NCI-H510A treated with DMSO at 0.1 percent for 48 hours (cell line): ENCODE measurements at places on chromosomes 5 and 9.

- peak; percentile 16 for DNase-seq
Measured at GRCh38 chr9:97524424-97524823, 23.0 kb downstream of the TMOD1 start.

GRCh38 chr5:57779383-57780223, 297.0 kb upstream of the ACTBL2 start:
- peak; percentile 26 for DNase-seq

- no peak for DNase-seq
Measured at GRCh38 chr5:168790671-168791250, 211.6 kb upstream of the PANK3 start.

DNA sequence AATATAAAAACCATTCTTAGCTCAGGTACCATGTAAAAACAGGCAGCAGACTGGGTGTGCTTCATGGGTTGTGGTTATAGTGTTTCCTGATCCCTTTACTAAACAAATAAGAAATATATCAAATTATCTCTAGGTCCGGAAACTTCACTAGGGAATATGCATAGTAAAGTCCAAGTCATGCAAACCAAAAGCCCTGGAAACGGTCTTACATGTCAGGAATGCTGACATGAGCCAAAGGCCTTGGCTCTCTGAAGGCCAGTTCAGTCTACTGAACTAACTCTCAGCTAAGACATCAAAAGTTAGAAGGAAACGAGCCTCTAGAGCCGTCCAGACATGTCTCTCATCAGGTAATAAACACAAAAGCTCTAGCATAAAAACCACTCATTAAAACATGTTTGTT, 778.9 kb upstream of the ZNF608 start:
- DNase-seq: no peak

DNA sequence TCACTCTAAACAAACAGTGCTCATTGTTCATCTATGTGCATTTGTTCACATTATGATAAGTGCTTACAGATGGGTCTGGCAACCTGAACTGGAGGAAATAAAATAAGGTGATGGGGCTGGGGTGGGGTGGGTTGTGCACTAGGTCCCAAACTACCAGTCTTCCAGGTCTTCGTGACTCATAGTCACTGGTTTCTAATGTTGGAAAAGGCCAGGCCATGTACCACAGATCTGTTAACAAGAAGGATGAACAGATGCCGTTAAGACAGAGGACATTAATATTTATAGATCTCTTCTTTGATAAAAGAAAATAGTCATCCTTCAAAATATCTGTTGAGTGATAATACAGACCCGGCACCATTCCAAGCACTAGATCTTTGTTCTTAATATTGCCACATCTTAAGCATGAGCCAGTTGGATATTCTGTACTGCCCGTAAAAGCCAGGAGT, 71.4 kb upstream of the STARD4 start:
- no peak for DNase-seq

- DNase-seq: no peak
Measured at GRCh38 chr5:87844449-87844848, 424.2 kb downstream of the TMEM161B start.

DNA sequence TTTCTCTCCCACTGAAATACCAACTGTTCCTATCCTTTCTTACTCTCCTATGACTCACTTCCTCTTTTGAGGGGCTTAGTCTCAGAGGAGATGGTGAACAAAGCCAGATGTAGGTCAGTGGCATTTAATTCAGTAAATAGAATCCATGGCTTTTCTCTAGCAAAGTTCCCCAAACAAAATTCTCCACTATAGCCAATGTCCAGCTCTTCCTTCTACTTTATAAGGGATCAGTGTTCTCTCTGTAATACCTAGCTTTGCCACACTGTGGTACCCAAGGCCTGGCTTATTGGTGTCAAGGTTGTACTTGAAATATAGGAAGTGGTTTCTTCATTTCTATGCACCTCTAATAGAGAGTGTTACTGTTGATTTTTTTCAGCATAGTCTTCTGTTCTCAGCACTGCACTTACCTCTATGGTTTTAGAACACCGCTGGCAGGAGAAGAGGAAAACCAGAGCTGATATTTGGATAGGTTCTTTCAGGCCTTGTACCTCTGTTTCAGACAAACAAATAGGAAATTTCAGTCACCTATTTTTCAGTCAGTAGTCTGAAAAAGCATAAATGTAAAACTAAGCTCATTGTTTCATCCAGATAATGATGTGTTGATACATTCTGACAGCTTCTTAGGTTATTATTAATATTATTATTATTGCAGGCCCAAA, 40.6 kb upstream of the ITGA2 start:
- peak; percentile 33 for DNase-seq

GRCh38 chr9:104118916-104119315, 24.8 kb downstream of the SMC2 start:
- DNase-seq: peak; percentile 47

GRCh38 chr9:4852419-4852818, 59.7 kb downstream of the RCL1 start:
- DNase-seq: no peak

DNA sequence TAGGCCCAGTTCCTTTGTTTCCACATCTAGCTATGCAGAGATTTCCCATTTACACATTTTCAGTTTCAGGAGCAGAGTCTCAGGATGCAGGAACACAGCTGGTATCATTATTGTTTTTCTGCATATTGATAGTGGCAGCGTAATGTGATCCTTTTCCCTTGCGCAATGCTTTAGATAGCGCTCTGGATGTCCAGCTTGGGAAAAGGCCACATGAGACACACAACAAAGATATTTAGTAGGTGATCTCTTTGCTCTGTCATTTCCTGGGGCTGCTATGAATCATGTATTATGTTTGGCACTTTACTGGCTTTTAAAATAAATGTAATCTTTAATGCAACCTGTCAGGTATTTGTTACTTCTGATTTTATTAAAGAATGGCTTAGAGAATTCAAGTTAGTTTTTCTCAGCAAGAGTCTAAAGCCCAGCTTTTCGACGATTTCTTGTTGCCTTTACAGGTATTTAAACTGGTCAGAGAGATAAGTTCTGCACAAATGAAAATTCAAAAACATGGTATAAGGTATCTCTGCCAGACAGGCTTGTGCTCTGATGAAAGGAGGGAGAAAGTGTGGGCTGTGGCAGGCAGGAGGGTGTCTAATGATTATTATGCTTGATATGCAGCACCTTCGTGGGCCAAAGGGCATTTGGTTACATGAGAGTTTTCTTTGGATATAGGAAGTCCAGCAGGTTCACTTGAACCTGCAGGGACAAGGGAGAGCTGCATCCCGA, 42.2 kb downstream of the PTTG1 start:
- no peak for DNase-seq

DNA sequence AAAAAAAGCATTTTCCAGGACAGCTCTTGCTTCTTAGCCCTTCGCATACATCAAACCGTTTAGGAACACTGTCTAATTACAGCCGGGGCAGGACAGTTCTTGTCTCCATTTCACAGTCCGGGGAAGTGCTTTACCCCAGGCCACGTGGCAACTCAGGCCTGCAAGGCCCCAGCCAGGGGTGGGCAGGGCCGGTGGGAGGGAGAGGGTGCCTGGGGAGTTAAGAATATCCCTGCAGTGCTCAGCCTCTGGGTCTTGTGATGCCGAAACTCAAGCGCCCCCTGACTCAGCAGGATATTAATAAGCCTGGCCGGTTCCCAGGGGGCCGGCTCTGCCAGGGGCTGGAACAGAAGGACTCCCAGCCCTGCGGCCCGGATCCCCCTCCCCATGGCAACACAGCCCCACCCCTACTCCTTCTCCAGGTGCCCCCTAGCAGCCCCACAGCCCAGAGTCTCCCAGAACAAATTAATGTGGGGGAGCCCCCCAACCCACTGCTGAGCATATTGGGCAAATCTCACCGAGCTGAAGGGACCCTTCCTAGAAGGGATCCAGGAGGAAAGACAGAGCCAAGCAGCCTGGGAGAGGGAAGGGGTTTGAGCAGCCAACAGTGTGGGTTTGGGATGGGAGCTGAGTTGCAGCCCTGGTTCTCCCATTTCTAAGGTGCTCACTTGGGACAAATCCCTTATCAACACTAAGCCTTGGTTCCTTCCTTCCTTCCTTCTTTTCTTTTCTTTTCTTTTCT, 45.3 kb downstream of the PLPP7 start:
- no peak for DNase-seq

DNA sequence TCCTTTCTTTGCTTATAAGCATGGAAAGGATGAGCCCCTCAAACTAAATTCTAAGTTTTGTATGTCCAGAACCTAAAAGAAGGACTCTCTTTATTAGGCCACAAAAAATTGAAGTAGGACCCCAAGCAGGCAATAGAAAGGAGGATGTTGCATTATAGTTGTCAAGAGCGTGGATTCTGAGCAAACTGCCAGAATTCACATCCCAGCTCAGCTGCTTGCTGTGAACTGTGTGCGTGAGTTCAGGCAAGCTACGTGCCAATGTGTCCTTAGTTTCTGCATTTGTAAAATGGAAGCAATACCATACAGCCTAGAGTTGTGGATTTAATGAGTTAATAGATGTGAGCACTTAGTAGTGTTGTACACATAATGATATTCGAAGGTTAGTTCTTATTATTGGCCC, 70.6 kb upstream of the SLC44A1 start:
- DNase-seq: no peak

GRCh38 chr9:117725426-117725887, 21.3 kb downstream of the TLR4 start:
- no peak for DNase-seq

DNA sequence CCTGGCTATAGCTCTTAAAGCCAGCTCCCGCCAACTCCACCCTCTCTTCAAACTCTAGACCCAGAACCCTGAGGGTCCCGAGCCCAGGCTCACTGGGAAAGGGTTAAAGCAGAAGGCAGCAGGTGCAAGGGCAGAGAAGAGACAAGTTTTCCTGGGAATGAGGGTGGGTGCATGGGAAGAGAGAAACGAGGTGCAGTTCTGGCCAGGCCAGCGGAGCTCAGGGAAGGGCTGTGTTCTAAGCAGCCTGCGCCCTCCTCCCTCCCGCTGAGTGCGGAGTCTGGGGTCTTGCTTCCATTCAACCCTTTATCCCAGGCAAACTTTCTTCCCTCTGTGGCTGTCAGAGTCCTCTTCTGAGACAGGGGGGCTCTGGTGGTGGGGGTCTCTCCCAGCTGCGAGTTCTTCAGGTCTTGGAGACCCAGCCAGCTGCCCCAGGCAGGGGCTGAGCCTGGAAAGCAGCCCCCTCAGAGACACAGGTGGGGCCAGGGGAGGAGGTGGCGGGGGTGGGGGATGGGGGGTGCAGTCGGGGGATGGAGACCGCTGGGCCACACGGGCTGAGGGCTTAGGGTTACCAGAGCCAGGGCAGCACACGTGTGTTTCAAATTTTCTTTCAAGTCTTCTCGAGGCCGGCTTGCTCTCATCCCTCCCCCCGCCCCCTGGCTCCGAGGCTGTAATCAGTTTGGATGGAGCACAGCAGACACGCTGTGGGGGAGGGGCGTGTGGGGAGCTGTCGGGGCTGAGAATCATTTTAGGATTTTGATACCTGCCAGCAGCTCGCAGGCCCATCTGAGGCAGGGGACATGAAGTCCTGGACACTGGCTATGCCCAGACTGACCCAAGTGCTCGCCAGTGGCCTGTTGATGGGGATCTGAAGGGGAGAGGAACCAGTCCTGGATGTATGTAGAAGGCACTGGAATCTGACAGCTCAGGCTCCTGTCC, 169.6 kb upstream of the SMIM23 start:
- no peak for DNase-seq

DNA sequence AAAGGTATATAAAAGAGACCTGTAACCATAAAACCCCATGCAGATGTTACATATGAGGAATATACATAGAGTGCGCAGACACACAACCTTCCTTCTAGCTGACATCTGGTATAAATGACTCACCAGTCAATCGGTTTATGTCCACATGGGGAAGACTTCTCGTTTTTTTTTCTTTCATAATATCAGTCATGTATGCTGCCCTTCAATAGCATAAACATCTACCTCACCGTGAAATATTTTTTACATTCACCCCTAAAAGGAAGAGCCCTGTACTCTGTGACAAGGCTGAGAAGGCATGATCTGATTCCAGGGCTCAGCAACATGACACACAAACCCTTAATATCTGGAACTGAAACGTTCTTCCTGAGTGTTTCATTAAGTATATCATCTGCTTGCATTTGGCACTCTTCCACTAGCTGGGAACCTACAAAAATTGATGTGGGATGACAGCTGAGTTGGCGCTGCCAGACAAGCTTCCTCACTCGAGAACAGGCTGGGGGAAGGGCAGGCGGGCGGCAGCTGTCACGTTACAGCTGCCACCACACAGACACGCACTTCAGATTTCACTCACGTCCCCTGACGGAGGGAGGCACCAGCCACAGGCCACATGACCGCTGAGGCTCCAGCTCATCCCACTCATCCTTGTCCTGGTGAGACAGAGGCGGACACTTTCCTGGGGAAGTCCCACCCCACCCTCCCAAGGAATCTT, 74.2 kb downstream of the SHB start:
- peak; percentile 40 for DNase-seq

DNA sequence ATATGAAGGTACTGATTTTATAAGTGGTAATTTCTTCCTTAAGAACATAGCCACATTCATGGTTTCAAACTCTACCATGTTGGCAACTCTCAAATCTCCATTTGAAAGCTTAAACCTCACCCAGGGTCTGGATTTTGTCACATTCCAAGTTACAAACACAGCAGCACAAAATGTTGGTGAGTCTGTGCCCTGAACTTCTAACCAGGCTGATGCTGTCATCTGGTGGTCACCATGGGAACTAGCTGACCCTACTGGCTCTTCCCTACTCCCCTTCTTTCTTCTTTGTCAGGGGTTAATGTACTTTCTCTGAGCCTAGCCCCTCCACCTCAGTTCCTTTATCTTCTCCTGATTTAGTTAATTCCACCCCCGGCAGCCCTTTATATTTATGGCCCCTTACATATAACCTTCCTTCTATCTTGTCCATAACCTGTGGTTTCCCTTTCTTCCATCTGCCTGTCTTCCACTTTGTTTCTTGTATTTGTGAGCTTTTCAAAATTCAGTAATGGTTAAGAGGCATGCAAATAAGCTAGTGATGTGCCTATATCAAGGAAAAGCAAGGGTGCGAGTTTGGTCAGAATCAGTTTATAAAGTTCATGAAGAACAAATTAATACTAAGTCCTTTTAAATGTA, 35.9 kb downstream of the TGFBR1 start:
- no peak for DNase-seq

DNA sequence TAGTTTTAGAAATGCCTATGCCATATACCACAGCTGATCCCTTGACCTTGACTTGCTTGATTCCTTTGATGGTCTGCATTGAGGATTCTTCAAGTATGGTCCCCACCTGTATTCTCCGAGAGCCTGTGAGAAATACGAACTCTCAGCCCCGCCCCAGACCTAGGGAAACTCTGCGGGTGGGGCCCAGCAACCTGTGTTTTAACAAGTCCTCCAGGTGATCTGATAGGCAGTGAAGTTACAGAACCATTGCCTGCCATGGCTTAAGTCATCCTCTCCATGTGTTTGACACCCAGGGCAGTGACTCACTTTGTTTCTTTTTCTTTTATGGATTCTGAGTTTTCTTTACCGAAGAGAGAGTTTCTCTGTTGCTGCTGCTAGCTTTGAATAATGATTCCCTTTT, 18.5 kb downstream of the FRMPD1 start:
- DNase-seq: no peak

DNA sequence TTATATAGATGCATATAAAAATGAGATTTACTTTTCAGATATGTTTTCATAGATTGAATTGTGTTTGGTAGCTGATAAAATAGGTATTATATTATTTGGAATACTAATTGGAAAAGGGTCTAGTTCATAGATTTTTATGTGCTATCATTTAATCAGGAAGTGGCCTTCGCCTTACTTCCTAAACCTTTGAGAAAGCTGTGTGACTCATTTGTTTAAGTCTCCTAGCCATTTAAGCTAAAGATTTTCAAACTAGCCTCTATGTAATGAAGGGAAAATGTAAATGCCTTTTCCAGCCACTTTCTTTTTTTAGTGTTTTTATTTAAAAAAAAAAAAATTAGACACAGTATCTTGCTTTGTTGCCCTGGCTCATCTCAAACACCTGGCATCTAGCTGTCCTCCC, 97.5 kb downstream of the DMXL1 start:
- DNase-seq: no peak
